ENCODE measurements at places on chromosomes 4 and X.

- DNase-seq = no peak
Observed at GRCh38 chrX:19063030-19063429, 59.2 kb downstream of the ADGRG2 start.

DNA sequence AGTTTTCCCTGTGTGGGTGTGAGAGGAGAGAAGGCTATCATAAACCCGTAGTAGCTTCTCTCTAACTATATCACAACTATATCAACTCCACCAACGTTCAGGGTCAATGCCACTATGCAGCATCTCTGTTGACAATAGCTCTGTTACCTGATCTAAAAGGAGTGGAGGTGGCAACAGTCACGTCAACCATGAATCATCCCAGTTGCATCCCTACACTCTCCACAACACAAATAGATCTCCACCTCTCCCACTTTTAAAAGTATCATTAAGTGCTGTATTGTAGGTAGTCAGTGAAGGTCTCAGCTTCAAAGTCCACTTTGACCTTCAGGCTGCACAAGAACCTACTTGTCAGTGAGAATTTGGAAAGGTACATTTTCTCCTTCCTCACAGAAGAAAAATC is 600.5 kb upstream of the GRIA3 start:
- DNase-seq = no peak

DNA sequence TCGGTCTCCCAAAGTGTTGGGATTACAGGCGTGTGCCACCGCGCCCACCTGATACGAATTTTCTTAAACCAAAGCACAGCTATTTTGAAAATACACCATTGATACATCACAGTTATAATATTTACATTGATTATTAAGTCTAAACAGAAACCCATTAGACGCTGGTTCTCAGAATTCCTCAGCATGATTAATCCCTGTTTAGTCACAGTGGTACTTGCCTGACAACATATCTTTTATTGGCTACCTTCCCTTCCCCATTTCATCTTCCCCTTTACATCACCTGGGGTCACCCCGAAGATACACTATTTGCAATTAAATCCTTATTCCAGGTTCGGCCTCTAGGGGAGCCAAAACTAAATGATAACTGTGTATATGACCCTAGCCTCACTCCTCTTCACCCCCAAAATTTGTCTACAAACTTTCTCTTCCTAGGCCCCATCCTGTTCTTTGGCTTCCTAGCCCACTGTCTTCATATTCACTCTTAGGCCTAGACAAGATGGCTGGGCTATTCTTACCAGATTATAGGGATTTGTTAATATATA is 36.8 kb upstream of the IL1RAPL1 start:
- DNase-seq = no peak

DNA sequence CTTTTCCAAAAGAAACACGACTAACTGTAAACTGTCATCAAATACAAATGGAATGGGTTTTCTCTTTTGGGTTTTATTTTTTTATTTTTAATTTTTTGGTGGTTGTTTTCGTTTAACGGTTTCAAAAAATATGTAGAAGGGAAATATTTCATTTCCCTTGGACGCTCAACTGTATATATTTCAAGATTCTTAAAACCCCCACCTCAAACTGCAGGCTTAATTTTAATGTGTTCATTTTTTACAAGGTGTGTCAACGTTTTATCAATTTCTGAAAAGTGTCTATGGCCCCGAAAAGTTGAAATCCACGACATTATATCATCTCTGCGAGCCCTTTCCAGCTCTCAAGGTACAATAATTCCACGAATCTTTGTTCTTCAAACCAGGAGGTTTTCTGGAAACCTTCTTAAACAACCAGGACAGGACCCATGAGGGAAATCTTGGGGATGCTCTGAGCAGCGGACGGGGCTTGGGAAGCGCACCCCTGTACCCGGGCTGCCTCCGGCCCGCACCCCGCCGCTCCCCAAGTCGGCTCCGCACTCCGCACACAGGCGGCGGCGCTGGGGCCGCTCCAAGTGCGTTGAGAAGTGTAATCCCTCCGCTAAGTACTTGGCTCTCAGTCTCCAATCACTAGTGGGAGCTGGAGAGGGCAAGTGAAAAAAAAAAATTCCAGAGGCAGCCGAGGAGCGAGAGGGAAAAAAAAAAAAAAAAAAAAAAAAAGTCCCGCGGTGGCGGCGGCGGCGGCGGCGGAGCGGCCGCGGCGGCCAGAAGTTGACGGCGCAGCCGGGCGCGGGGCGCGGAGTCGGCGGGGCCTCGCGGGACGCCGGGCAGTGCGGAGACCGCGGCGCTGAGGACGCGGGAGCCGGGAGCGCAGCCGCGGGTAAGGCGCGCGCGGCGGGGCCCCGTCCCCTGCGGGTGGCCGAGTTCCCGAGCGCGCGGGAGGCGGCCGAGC is at the start of gene BMPR1B:
Gene BMPR1B, plus strand, starts transcription at position 764 of the 949 bp plus-strand sequence. CDS start 346,470 bp downstream, outside the sequence.
- DNase-seq = no peak

DNA sequence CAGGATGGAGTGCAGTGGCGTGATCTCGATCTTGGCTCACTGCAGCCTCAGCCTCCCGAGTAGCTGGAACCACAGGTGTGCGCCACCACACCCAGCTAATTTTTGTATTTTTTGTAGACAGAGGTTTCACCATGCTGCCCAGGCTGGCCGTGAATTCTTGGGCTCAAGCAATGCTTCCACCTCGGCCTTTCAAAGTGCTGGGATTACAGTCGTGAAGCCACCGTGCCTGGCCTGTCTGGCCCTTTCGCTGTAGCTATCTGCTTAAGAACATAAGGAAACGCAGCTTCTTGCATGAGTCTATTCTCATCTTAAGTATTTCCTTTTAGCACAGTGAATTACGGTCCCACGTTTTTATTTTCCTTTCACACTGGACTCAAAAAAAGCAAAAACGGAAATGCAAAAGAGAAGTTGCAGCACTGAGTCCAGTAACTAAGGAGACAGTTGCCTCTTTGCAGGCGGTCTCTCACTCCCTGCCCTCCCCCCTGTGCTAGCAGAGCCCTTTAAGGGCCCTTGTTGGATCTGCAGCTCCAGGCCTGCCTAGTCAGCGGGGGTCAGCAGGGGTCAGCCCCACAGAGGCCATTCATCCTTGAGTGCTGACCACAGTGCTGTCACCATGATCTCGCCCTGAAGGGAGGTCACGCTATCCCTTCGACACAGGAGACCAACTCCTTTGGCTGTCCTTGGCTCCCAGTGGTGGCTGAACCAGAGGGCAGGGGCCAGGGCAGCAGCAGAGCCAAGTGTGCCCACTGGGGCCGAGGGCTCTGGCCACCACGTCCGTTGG is 21.8 kb upstream of the TBC1D14 start:
- no peak for DNase-seq

DNA sequence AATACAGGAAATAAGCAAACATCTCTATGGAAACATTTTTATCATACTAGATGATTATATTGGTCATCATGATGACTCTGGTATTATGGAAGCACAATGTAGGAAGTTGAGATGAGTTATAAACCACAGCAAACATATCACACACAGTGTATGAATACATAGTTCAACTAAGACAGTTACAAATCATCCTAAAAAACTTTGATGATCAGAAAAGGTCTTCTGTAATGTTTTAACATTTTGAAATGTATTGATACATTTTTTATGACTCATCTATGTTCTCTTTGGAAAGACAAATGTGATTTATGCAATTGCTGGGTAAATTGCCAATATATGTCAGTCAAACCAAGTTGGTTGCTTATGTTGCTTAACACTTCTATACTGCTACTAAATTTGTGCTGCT is 4.8 kb downstream of the CXCL3 start:
- DNase-seq = no peak

GRCh38 chr4:148686449-148686848 is 244.2 kb upstream of the NR3C2 start:
- DNase-seq = no peak

DNA sequence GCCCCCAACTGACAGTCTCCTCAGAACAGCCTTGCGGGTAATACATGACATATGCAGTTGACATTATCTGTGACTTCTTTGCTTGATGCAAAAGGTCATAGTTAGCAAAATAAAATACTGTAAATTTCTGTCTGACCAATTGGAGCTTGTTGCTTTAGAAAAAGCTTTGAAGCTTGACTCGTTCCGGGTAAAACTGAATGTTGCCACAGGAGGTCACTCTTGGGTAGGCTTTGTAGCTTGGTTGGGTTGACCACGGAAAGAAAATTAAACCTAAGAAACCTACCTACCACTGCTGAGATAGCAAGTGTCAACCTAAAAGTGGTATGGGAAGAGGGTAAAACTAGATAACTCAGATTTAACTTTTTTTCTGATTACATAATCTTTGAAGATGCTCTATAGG is 23.2 kb downstream of the PRPS2 start:
- no peak for DNase-seq
